Neural progenitor cell (in vitro differentiated cells): ENCODE measurements at places on chromosomes 7 and 10.

- no peak for DNase-seq
These were observed 197.7 kb downstream of the AUTS2 start for GRCh38 chr7:69795932-69796331.

GRCh38 chr10:44936314-44936975 is 23.2 kb upstream of the RASSF4 start:
- DNase-seq, result no peak

GRCh38 chr10:123479640-123480039 is 186.5 kb upstream of the GPR26 start:
- DNase-seq, result no peak

GRCh38 chr7:2512179-2512661 is 7.4 kb upstream of the LFNG start:
- DNase-seq, result no peak
